ENCODE measurements at places on chromosomes 3 and 15. TPM values are rescaled to one million over a fixed set of nuclear protein-coding genes. Genes with fewer than 3 reads are reported as not detected.

GRCh38 chr15:89863918-89864317 is 29.9 kb downstream of the AP3S2 start:
- no peak overlapping the region for H3K27ac ChIP-seq
- H3K36me3 ChIP-seq = peaks cover 4% of the 10 kb centered on the region
- no peak for DNase-seq
- peaks cover 9% of the 10 kb centered on the region for H3K4me1 ChIP-seq
- H3K4me3 ChIP-seq = no peak overlapping the region
- H3K27me3 ChIP-seq = no peaks in the 10 kb centered on the region

DNA sequence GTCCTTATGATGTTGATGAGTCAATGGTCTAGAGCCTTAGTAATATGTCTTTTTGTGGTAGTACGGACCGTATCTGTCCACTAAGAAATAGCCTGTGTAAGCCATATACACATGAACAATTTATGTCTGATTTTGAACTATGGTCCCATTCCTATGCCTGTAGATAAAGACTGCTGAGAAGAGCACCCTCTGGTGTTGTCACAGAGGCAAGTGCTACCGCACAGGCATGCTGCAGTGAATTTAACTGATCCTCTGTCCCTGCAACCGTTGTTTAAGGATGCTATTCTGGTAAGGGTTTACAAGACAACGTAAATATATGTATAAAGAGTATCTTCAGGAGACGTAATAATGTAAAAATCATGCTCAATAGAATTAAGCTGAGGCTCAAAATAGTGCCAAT is 170.7 kb downstream of the UBE3A start:
- no peaks in the 10 kb centered on the region for H3K27me3 ChIP-seq
- H3K27ac ChIP-seq = no peak overlapping the region
- DNase-seq = no peak

DNA sequence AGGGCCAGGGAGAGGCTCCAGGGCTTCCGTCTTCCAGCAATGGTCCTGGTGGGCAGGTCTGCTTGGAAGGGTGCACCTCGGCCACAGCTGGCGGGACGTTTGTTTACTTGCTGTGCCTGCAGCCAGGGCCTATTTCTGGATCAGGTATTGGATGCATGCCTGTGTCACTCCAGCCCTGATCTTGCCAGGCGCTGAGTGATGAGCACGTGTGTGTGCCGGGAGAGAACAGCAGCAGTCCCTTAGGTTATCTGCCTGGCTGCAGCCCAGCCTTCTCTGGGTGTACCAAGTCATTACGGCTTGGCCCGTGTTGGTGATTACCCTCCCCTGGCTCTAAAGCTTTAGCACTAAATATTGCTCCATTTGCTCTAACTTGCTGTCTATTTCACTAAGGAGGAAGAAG is 14.9 kb downstream of the CCDC32 start:
- no peak overlapping the region for H3K4me3 ChIP-seq

DNA sequence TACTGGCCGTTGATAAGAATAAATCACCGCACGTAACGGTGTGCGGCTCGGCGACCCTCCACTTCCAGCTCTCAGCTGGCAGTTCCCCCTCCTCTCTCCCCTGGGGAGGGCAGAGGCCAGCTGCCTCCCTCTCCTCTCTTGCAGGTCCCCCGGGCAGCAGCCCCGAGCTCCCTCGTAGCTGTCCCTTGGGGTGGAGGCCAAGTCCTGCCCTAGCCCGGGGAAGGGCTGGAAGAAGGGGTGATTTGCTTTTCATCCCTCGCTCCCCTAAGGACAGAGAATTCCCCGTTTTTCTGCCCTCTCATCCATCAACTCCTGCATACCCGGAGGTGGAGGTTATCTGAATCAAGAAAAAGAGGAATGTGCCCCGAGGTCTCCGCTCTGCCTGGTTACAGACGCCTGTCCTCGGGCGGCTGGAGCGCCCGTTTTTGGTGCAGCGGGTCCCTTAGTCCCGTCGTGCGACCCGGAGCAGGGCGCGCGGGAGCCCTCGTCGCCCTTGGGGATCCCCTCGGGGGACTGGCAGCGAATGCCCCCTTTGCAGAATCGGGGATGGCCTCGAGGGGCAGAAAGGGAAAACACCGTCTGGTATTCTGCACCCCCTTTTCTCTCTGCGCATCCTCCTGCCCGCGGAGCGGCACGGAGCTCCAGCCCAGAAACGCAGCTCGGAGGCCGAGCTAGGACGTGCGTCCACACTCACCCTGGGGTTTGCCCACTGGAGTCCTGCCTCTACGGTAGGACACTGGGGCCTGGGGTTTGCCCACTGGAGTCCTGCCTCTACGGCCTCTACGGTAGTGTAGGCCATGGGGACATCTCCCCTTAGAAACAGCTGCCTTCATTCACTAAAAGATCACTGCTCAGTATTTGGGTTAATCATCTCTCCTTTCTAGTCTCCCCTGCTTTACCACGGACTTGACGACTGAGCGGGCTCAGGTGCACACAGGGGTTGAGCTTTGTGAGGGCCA is 2.2 kb downstream of the PTPRG start:
- no peak overlapping the region for H3K27ac ChIP-seq
- no peaks in the 10 kb centered on the region for H3K36me3 ChIP-seq
- H3K4me3 ChIP-seq = peak overlapping the region; percentile 52
- no peaks in the 10 kb centered on the region for H3K4me1 ChIP-seq
- DNase-seq = no peak

Gene SLC28A2
- polyA plus RNA-seq = not detected

DNA sequence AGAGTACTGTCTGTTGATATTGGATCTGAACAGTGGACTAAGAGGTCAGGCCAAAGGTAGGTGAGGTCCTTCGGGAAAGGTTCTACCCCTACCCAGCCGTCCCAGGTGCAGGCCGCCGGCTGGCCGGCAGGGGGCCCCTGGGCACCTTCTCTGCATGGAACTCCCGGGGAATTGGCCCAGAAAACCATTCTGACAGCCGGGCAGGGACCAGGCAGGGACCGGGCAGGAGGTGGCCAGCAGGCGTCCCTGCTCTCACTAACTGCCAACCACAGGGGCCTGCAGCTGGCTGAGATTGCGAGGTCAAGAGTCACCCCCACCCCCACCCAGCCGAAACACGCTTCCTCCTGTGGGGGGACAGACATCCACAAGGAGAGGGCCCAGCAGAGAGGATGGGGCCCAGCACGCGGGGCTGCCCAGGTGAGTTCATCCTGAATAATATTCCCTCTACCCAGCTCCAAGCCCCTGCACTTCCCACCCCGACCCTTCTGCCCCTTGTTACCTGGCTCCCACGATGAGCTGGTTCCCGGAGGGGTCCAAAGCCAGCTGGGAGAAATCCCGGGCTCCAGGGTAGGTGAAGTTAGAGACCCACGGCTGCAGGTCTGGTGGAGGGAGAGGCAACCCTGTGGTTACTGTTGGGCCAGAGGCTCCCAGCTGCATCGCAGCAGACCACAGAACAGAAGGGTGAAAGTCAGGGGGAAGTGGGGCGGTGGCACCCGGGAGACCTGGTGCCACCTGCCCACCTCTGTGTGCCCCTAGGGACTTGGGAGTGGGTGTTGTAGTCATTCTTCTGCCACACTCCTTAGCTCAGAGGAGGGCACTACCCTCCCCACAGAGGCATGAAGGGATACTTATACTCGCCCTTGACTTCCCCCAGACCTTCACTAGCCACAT is 84.4 kb downstream of the SEMA5B start:
- peaks cover 21% of the 10 kb centered on the region for H3K4me1 ChIP-seq
- no peak overlapping the region for H3K4me3 ChIP-seq
- H3K36me3 ChIP-seq = no peaks in the 10 kb centered on the region
- peaks cover 8% of the 10 kb centered on the region for H3K27me3 ChIP-seq
- no peak for DNase-seq

GRCh38 chr3:182484682-182485081 is 308.6 kb upstream of the ATP11B start:
- DNase-seq = no peak
- H3K27me3 ChIP-seq = peaks cover under 1% of the 10 kb centered on the region
- H3K36me3 ChIP-seq = no peaks in the 10 kb centered on the region
- no peaks in the 10 kb centered on the region for H3K4me1 ChIP-seq
- H3K27ac ChIP-seq = no peak overlapping the region
- H3K4me3 ChIP-seq = no peak overlapping the region

DNA sequence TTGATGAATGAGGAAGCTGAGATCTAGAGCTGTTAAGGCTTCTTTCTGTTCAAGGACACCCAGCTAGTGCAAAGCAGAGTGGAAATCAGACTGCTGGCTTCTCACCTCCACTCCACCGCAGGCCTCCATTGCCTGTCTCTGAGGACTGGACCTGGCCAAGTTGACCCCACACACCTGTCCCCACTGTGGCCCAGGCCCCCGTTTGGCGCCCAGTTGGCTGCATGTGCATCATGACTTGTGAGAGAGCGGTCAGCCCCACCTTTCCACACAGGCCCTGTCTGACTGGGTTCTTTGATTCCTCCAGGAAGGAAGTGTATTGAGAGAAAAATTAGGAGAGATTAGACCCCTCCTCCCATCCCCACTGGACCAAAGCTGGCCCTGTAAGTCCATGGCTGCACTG is 206.3 kb upstream of the TLE3 start:
- peaks cover 31% of the 10 kb centered on the region for H3K27me3 ChIP-seq
- H3K27ac ChIP-seq = no peak overlapping the region
- peaks cover 10% of the 10 kb centered on the region for H3K4me1 ChIP-seq
- no peak overlapping the region for H3K4me3 ChIP-seq
- no peak for DNase-seq

DNA sequence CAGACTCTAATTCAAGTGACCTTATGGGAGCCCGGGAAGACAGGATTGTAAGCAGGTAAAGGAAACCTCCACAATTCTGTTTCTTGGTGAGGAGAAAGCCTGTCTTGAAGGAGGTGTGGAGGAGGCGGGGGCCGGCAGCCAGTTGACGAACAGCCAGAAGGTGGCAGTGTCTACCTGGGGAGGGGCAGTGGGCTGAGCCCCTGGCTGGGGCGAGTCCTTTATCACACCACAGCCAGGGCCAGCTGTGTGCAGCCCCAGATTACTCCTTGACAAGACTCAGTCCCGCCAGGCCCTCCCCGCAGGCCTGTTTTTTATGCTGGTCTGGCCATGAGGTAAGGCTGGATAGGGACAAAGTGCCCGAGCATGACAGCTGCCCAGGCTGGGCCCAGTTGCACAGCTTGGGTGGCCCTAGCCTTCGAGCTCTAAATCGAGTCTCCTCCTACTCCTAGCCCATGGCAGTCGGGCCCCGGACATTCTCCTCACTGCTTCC is 40.9 kb upstream of the IDH2 start:
- no peaks in the 10 kb centered on the region for H3K27me3 ChIP-seq
- DNase-seq = peak; percentile 28
- no peak overlapping the region for H3K27ac ChIP-seq
- peaks cover 9% of the 10 kb centered on the region for H3K4me1 ChIP-seq
- H3K36me3 ChIP-seq = no peaks in the 10 kb centered on the region

Gene SV2B
- not detected for polyA plus RNA-seq

- H3K4me3 ChIP-seq = no peak overlapping the region
- no peak for DNase-seq
- no peak overlapping the region for H3K27ac ChIP-seq
- H3K36me3 ChIP-seq = peaks cover 11% of the 10 kb centered on the region
- H3K27me3 ChIP-seq = peaks cover 3% of the 10 kb centered on the region
These were observed 328.9 kb upstream of the CBLB start for GRCh38 chr3:106197532-106198194.

- H3K4me3 ChIP-seq = no peak overlapping the region
- no peak overlapping the region for H3K27ac ChIP-seq
- peaks cover 2% of the 10 kb centered on the region for H3K27me3 ChIP-seq
- H3K36me3 ChIP-seq = no peaks in the 10 kb centered on the region
These were observed 17.5 kb upstream of the ARHGEF3 start for GRCh38 chr3:56819016-56819809.

DNA sequence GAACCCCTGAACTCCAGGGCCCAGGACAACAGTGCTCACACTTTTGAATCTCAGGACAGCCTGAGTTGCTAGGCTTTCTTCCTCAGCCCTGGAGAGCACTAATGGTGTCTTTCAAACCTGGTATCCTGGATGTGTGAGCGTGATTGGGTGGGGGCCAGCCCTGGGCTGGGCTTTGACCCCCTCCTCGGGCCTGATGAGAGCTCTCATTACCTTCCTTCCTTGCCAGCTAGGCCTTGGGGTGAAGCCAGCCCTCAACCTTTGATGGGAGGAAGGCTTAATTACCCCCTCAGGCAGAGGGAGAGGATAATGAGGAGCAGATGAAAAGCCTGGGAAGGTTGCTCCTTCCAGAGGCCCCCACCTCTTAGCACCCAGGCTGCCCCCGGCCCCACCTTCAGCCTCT is 31.1 kb upstream of the INSYN1 start:
- no peaks in the 10 kb centered on the region for H3K36me3 ChIP-seq
- no peaks in the 10 kb centered on the region for H3K4me1 ChIP-seq
- no peak overlapping the region for H3K4me3 ChIP-seq
- H3K27me3 ChIP-seq = peaks cover 4% of the 10 kb centered on the region

Gene MST1
- 0.19 TPM for polyA plus RNA-seq

DNA sequence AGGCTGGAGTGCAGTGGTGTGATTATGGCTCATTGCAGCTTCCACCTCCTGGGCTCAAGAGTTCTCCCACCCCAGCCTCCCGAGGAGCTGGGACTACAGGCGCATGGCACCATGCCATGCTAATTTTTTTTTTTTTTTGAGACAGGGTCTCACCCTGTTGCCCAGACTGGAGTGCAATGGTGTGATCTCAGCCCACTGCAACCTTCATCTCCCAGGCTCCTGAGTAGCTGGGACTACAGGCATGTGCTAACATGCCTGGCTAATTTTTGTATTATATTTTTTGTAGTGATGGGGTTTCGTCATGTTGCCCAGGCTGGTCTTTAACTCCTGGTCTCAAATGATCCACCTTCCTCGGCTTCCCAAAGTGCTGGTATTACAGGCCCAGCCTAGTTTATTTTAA is 4.0 kb downstream of the TEX9 start:
- no peak for DNase-seq
- no peaks in the 10 kb centered on the region for H3K36me3 ChIP-seq
- H3K27me3 ChIP-seq = peaks cover 2% of the 10 kb centered on the region
- H3K4me3 ChIP-seq = no peak overlapping the region
- H3K27ac ChIP-seq = no peak overlapping the region

- no peak overlapping the region for H3K4me3 ChIP-seq
- peaks cover 2% of the 10 kb centered on the region for H3K27me3 ChIP-seq
- no peak overlapping the region for H3K27ac ChIP-seq
- H3K4me1 ChIP-seq = no peaks in the 10 kb centered on the region
- H3K36me3 ChIP-seq = no peaks in the 10 kb centered on the region
- DNase-seq = no peak
These were observed 9.1 kb downstream of the MESP2 start for GRCh38 chr15:89785064-89785773.

Measured in immature natural killer cell (primary cell).